ENCODE measurements at places on chromosomes 2 and 18.

GRCh38 chr2:203548887-203549286 is 13.8 kb upstream of the RAPH1 start:
- DNase-seq: no peak

DNA sequence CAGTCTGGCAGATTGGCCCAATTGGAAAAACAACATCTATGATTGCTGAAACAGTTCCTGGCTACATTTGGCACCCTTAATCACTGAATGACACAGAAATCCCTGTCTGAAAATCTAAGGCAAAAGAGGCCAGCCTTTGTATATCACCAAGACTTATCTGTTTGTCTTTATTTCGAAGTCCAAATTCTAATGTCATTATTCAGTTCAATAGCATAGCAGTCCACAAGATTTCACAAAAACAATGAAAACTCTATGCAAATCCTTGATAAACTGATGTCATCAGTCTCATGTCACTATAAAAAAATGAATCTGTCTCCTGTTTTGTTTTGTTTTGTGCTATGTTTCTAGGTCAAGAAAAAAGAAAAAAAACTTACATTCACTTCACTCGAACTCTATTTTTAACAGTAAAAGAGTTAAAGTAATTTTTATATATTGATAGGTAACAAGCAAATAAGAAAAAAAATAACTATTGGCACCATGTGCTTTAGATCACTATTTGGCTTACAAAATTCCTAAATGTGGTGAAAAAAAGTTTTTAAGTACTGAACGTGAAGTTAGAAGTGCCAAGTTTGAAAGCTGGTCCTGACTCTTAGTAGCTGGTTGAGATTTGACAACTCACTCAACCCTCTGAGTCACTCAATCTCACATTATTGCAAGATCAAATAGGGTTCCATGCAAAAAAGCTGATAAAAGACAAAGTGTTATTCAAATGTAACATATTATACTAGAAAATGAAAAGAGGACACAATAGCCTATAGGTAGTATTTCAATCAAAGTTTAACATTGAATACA is 359.3 kb downstream of the IRS1 start:
- peak; percentile 48 for DNase-seq

GRCh38 chr2:118661179-118661578 is 186.3 kb downstream of the EN1 start:
- no peak for DNase-seq

DNA sequence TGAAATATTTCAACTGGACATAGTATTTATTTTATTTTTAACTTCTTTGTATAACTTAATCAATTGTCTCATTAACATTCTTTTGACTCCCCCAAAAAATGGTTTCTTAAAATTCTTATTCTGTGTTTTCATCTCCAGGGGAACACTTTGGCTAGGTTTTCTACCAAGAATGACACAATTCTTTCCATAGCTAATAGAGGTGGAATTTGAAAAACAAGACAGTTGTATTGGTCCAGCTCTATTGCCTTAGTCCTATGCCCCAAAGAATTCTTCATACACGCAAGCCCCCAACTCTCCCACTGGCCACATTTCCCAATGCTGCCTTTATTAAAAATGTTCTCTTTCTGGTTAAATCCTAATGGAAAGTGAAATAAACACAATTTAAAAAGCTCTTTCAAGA is 104.7 kb upstream of the PKDCC start:
- DNase-seq: no peak

DNA sequence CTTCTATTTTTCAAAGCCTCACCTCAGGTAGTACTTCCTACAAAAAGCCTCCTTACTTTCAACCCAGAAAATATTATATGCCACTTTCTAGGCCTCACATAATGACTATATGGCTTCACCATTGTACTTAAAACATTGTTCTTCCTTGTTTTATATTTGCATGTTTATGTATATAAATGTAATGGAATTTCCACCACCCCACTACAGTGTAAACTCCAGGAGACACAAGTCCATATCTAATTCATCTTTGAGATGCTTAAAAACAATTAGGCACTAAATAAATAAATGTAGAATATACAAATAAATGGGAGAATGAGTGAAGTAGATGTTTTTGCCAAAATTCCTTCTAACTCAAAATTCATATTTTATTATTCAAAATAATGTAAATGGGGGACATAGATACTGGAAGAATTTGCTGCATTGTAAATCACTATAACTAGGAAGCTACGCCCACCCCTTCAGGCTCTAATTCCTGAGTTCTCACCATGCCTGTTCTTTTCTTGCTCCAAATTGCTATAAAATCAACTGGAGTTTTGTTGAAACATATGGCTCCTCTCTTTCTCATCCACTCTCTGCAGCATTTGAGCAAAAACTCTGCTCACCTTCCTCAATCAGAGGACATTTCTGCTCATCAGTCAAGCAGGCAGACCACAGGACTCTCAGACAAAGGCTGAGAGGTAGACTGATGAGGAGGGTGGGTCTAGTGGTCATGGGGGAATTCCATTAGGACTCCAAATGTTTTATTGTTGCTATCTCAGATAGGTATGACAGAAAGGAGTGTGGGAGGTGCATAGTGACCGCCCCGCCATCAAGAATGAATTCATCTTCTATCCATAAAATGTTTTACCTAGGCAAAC is 243.0 kb downstream of the HNMT start:
- DNase-seq: no peak

DNA sequence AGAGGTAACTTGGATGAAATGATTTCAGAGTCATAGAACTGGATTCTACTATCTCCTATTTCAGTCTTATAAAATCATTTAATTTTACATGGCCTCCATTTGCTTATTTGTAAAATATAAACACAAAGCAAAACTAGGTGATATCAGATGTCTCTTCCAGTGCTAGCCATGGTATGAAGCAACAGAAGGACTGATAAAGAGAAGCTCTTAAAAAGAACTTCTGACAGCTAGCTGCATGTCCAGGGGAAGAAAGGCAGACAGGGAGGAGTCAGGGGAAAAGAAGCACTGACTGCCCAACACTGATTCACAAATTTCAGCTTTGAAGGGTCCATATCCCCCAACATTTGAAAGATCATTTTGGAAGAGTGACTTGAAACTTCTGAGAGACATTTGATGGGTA is 6.4 kb downstream of the SLC8A1 start:
- DNase-seq: peak; percentile 47

DNA sequence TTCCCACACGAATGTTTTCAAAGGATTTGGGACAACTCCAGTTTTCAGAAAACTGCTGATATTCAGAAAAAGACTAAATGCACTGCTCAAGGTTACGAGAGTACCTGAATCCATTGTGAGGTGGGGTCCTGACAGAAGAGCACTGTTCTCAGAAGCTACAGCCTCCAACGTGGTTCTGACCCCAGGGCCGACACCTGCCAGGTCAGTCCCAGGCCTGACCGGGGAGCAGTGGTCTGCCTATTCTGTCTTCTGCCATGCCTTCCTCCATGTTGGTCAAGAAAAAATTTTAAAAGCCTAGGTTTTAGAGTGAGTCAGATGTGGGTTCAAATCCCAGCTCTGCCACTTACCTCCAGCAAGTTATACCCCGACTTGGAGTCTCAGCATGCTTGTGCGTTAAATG is 212.3 kb downstream of the BCL11A start:
- DNase-seq: no peak

GRCh38 chr2:48114256-48114655 is 208.0 kb upstream of the FBXO11 start:
- peak; percentile 98 for DNase-seq

- DNase-seq: peak; percentile 81
Measured at GRCh38 chr2:134232868-134233727, 20.8 kb upstream of the MGAT5 start.

DNA sequence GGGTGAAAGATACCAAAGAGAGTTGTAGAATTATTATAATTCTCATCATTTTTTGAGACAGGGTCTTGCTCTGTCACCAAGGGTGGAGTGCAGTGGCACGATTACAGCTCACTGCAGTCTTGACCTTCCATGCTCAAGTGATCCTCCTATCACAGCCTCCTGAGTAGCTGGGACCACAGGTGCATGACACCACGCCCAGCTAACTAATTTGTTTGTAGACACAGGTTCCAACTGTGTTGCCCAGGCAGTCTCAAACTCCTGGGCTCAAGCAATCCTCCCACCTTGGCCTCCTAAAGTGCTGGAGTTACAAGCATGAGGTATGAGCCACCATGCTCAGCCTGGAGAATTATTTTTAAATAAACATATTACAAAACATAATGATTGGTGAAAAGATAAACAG is 92.8 kb upstream of the MSH6 start:
- no peak for DNase-seq

DNA sequence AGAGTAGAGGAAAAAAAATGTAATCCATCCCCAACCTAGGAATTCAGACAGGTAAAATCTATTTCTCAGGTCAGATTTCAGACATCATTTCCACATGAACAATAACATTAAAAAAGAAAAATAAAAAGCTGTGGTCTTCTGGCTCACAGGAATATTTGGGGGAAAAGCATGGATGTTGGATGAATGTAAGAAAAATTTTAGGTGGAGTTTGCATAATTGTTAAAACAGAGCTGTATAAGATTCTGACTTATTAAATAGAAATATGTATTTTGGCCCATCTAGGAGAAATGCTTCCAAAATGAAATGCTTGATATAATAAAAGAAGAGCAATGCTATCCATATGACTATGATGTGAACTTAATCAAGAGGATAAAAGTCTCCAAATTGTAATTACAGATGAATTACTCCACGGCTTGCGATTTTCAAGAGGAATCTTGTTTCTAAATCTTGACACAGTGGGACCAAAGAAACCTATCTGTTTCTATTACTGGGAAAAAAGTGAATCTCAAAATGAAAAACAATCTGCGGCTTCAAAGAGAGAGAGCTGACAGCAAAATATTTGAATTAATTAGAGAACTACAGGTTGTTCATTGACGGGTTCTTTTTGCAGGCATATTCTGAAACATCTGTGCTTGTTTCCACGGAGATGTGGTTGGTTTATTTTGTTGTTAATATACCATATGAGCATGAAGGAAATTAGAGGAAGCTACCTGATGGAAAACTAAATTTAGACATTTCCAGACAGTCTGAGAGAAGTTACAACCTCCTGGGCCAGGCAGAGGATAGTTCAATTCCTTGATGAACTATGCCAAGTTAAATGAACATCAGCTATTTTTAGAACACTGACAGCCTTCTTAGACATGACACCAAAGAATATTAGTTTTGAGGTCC is 468.7 kb downstream of the PID1 start:
- no peak for DNase-seq

DNA sequence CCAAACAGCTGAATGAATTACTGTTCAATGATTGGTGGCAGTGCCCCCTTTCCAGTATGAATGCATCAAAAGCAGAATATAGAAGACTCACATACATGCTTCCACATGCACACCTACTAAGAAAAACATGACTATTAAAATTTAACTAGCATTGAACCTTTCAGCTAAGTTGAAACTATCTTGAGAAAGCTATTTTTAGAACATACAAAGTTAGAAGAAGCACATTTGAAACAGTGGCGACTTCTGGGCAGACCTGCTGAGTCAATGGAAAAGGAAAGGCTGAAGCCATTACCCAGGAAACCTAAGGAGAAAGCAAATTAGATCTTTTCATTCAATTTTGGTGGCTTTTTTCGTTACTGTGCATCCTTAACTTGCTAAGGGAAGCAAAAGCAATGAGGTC is 55.9 kb downstream of the PLA2R1 start:
- no peak for DNase-seq

DNA sequence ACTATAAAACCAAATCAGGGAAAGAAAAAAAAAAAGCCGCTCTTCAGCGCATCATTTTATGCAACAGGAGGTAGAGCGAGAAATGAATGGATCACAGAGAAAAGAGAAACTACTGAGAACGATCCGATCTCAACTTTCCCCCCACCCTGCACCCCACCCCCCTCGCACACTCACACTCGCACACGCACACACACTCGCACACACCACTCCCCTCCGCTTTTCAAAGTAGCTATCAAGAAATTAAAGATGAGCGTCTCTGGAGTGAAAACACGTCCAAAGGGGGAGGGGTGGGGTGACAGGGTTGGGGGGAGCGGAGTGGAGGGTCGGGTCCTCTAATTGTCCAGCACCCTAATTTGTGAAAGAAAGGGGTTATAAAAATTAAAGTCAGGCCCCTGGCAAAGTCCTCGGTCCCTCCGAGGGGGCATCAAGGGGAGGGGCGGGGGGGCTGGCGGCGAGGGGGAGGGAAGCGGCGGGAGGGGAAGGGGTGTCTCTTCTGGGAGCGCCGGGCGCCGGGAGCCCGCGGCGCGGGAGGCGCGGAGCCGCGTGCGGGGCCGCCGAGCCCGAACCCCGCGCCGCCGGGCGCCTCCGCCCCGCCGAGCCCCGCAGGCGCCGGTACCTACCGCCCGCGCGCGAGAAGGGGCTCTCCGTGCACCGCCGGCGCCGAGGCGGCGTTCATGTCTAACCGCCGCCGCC is 428 bp downstream of the TCF4 start:
- DNase-seq: peak; percentile 37

DNA sequence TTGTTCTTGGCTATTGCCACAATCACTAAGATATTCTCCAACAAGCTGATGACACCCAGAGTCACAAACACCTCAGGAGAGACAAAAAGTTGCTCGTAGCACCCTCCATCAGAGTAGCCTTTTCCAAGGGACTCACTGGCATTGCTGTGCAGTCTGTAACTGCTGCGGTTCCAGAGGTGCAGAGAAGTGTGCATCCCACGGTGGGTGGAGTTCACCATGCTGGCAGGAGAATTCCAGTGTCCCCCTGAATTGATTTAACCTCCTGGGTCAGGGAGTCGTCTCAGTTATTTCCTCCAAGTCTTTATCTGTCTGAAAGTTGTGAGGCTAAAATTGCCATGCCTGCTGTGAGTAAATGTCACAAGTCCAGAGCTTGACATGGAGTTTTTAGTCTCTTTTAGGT is 443 bp downstream of the MC4R start:
- no peak for DNase-seq

GRCh38 chr2:108195133-108195439 is 44.7 kb upstream of the SULT1C3 start:
- DNase-seq: no peak

DNA sequence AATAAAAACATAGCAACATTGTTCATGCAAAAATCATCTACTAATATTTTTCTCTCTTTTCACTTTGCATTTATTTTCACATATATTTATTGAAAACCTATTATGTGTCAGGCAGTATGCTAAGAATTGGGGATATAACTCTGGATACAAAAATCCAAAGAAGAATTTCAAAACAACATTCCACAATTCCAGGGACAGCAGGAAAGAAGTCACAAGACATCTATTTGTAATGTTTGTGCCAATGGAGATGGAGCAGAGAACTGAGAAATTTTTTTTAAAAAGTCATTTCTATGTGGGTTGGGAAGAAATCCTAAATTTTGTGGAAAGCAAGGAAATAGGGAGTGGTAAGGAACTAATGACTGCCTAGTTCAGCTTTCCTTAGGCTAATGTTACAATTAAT is 128.6 kb upstream of the TLK1 start:
- no peak for DNase-seq

All from amniotic epithelial cell (primary cell).